ENCODE measurements at places on chromosomes 16 and 17.

DNA sequence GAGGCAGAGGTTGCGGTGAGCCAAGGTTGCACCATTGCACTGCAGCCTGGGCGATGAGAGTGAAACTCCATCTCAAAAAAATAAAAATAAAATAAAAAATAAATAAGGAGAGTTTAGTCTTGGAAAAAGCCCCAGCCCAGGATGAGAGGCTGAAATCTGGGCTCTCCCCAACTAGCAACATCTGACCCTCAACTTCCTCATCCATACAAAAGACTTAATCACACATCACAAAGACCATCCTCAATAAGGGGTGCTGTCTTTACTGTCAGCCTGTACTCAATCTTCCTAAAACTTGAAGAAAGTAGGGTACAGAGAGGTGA is 11.4 kb upstream of the SLC4A1 start:
- no peak for DNase-seq

DNA sequence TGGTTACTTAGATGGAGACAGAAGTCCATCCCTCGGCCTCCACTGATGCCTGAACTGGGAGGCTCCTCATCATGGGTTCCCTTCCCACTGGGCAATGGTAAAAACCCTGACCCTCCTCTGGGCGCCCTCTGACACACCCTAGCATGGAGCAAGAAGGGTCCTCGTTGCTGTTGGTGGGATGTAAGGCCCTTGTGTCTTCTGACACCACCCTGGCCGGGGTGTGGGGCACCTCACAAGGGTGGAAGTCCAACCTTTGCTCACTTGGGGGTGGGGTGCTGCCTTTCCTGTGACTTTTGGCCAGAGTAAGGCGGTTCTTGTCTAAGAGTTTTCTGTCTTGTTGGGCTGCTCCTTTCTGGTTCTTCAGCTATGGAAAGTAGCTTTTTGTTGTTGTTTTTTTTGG is 28.7 kb downstream of the MPRIP start:
- no peak for DNase-seq

GRCh38 chr17:9900784-9901183 is 4.3 kb downstream of the RCVRN start:
- DNase-seq, result no peak

- DNase-seq, result no peak
Observed at GRCh38 chr16:51181503-51181811, 30.4 kb upstream of the SALL1 start.

- no peak for DNase-seq
Observed at GRCh38 chr16:11310997-11311561, 29.9 kb upstream of the PRM1 start.

DNA sequence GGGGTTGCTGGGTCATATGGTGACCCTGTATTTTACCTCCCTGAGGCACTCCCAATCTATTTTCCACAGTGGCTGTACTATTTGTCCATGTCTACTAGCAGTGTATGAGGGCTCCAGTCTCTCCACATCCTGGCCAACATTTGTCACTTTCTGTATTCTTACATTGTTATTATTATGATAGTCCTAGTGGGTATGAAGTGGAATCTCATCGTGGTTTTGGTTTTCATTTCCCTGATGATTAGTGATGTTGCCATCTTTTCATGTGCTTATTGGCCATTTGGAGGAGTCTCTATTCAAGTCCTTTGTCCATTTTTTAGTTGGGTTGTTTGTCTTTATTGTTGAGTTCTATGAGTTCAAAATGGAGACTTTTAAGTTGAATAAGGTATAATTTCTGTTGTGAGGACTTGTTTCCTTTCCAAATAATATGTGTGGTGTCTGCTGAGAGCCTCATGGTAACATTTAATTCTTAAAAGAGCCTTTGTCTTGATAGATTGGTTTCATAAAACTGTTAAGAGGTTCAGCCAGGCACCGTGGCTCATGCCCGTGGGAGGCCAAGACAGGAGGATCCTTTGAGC is 108.2 kb downstream of the RPTOR start:
- DNase-seq, result no peak

GRCh38 chr17:59893676-59894100 is 767 bp downstream of the RPS6KB1 start:
- DNase-seq, result peak; percentile 7

DNA sequence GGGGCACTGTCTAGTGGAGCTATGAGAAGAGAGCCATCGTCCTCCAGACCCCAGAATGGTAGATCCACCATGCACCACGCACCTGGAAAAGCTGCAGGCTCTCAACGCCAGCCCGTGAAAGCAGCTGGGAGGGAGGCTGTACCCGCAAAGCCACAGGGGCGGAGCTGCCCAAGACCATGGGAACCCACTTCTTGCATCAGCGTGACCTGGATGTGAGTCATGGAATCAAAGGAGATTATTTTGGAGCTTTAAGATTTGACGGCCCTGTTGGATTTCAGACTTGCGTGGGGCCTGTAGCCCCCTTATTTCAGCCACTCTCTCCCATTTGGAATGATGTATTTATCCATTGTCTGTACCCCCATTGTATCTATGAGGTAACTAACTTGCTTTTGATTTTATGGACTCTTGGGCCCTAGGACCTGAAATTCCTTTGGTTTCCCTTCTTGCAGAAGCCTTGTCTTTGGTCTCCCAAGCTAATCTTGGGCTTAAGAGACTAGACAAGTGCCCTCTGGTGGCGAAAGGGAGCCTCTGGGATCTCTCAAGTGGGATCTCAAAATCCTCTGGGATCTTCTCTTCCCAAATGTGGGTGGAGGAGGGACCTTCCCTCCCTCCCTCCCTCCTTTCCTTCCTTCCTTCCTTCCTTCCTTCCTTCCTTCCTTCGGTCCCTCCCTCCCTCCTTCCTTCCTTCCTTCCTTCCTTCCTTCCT is 58.2 kb upstream of the HAPSTR1 start:
- no peak for DNase-seq

DNA sequence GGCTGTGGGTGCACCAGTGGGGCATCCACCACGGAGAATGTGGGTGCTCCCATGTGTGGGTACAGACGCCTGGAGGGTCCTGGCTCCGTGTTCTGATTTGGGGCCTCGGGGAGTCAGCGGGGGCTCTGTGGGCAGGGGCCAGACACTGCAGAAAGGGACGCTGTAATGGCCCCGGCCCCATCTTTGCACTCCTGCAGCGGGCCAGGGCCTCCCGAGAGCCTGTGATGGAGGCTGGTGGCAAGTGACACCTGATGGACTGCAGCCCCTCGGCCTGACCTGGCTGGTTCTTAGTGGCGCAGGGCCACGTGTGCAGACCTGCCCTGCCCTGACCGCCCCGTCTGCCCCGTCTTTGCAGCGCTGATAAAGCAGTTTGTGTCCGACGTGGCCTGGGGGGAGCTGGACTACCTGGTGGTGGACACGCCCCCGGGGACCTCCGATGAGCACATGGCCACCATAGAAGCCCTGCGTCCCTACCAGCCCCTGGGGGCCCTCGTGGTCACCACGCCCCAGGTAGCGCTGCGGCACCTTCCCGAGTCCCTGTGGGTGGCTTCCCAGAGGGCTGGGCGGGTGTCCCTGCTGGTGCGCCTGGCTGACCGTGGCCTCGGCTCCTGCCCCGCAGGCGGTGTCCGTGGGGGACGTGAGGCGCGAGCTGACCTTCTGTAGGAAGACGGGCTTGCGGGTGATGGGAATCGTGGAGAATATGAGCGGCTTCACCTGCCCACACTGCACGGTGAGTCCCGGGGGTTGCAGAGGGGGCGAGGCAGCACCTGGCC is 4.7 kb downstream of the NUBP2 start:
- DNase-seq, result no peak

DNA sequence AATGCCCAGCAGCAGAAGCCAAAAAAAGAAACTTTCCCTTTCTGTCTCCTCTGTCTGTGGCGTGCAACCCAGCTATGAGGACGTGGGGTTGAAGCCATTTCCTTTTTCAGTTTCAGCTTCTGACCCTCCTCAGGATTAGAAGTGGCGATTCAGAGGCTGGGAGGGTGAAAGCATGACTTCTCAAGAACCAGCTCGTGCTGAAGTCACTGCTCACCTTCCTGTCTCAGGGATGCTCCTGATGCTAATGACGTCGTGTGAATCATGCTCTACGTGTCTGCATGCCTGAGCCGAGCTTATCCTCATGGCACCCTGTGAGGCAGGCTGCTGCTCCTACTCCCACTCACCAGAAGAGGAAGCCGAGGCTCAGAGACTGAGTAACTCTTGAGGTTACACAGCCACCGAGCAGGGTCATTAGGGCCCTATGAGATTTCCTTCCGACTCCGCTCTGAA is 5.7 kb upstream of the LPO start:
- DNase-seq, result no peak

Measured in NCI-H1694 (cell line).